NCI-H1930 (cell line): ENCODE measurements at places on chromosomes 12 and 14.

DNA sequence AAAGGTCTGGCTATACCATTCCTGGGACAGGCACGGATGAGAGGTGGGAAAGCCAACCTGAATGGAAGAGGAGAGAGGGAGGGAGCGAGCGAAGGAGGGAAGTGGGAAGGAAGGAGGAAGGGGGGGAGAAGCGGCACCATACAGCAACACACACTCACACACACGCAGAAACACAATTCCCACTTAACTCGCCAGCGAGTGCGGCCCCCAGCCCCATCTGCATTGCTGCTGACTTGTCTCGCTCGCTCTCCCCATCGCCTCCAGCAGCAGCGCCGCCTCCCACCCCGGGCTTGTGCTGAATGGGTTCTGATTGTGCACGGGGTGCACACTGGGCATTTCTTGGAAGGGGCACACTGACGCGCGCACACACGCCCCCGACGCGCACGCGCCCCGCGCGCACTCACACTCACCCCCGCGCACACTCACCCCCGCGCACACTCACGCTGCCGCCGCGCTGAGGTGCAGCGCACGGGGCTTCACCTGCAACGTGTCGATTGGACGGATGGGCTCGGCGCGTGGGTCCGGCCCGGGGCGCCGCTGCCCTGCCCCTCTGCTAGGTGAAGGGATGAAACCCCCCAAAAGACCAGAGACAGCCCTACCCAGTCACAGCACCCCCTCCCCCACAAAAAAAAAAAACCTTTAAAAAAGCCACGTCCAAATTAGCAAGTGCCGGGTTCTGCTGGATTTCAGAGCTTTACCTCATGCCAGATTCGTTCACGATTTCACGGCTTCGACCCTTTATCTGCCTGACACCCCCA, 685 bp downstream of the GRIN2B start:
- DNase-seq = no peak

GRCh38 chr14:103707329-103708263, 7.7 kb downstream of the XRCC3 start:
- no peak for DNase-seq

DNA sequence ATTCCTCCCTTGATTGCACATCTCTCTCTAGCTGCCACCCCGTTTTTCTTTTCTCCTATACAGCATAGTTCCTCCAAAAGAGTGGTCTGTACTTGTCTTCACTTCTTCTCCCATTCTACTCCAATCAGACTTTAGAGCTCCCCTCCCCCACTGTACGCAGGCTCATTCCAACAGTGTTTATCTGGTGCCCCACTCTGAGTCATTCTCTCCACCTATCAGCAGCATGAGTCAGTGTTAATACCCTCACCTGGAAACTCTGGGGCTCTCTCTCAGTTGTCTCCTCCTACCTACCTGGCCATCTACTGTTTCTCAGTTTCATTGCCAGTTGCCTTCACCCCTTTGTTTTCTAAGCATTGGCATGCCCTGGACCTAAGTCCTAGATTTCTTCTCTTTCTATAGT, 175.1 kb upstream of the ARHGAP5 start:
- DNase-seq = no peak

DNA sequence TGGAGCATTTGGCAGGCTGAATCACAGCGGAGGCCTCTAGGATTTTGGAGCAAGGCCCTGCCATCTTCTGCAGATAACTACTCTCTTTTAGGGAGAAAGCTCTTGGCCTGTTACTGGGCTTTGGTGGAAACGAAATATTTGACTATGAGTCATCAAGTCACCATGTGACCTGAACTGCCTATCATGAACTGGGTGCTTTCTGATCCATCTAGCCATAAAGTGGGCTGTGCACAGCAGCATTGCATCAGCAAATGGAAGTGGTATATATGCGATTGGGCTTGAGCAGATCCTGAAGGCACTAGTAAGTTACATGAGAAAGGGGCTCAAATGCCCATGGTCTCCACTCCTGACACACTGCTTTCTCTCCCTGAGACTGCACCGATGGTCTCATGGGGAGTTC, 21.1 kb downstream of the GYS2 start:
- DNase-seq = no peak

DNA sequence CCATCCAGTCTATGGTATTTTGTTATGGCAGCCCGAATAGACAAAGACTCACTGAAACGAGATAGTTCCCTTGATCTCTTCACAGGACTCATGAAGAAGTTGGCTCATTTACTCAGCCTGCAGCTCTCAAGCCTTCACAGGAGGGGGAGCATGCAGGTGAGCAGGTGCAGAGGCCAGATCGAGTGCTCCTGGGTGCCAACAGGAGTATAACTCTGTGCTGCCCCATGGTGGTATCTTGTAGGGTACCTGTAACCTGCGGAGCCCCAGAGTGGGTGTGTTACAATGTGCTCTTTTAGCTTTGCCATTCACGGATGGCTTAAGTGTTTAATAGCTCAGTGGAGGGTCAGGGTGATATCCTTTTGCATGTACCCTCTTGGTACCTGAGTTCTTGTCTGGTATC, 159.5 kb downstream of the METTL25 start:
- no peak for DNase-seq

DNA sequence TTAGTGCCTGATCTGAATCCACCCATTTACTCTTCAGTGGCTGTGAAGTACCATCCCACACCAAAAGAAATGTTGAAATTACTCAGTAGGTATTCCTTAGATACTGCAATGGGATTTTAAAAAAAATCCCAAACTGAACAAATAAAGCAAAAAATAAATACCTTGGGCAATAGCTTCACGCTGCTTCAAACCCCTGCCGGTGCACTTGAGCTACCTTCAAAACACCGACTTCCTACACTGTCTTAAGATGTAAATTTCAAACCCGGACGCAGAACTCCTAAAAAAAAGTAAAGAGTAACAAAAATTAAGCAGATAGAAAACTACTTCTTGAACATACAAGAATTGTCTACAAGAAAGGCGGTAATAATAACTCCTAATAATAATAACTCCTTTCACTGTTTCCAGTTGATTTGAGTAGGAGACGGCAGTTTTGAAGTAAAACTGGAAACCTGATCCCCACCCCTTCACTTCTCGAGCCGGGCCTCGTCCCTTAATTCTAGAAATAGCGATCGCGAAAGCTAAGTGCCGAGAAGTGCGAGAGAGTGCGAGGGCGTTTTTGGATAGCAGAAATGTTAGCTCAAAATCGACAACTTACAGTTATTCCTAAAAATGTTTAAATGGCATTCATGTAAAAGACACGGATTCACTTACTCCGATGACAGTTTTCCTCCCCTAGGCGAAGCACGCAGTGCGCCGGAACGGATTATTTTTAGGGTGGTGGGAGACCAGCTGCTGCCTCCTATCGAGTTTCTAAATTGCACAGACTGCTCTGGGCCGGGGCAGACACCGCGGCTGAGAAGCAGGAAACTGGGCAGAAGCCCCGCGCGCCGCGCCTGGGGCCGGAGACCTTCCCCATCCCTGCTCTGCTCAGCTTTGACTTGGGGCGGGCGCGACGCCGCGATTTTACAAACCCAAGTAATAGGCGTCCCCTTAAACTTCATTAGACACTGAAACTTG, at the start of gene ABCC9:
TSS of gene ABCC9 (minus strand) at position 878 of the 957 bp plus-strand sequence. CDS start 4,752 bp downstream, outside the sequence.
- DNase-seq = peak; percentile 25

DNA sequence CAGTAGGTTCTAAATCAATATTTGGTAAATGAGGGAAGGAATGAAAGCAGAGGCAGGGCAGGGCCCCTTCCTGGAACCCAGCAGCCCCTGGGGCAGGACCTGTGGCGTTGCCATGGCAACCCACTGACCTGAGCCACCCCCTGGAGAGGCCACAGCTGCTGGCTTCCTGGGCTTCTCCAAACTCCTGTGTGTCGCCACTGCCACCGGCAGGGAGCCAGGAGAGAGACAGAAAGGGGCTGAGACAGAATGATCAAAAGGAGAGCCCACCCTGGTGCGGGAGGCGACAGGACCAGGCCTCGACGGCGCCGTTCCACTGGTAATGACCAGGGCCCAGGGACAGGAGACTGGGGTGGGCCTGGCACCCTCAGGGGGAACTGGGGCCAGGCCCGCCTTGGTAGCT, 18.2 kb downstream of the RFX4 start:
- no peak for DNase-seq

- DNase-seq = no peak
Measured at GRCh38 chr12:107351713-107352112, 258.4 kb upstream of the CRY1 start.

DNA sequence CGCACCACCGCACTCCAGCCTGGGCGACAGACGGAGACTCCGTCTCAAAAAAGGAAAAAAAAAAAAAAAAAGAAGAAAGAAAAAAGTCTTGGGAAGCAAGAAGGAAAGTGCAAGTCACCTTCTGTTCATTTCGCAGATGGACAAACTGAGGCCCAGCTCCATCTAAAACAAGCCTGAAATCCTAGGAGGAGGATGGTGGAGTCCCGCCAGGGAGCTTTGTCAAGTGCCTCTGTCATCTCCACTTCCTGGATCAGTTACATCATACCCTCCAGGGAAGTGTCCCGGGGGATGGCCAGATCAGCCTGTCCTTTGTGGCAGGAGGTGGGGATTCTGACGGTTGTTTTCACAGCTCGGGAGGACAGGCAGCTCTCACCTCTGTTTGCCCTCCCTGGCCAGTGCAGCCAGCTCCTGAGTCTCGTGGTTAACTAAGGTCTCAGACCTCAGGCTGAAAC, 8.7 kb upstream of the SDSL start:
- no peak for DNase-seq

GRCh38 chr12:50099302-50100008, 4.4 kb upstream of the GPD1 start:
- DNase-seq = no peak

DNA sequence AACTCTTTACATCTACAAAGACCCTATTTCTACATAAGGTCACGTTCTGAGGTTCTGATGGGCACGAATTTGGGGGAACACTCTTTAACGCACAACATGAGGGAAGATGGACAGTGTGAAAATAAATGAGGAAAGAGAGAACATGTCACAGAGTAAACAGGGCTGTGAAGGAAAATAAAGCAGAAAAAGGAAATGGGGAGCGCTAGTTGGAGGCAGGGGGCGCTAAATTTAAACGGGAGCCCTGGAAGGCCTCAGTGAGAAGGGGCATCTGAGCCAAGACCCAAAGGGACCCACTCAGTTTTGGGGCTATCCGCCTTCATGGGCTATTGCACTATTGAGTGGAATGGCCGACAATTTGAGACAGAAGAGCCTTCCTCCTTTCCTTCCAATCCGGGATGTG, 50.5 kb downstream of the PLXNC1 start:
- no peak for DNase-seq

- no peak for DNase-seq
Measured at GRCh38 chr12:131065279-131065678, 111.6 kb downstream of the ADGRD1 start.
